ENCODE measurements at places on chromosomes 7 and 10. TPM values are rescaled to one million over a fixed set of nuclear protein-coding genes. Genes with fewer than 3 reads are reported as not detected.

Gene PSD
- under 0.01 TPM for total RNA-seq

Gene STAG3
- total RNA-seq, result 1.1 TPM

Gene GIMAP2
- 44.5 TPM for total RNA-seq

Gene OR6V1
- total RNA-seq, result not detected

Gene PAPOLB
- total RNA-seq, result 0.15 TPM

Gene EN2
- total RNA-seq, result not detected

Gene TUBB8
- total RNA-seq, result not detected

Gene CLDN12
- total RNA-seq, result 7.1 TPM

Gene RBP4
- total RNA-seq, result not detected

Gene PTPRN2
- total RNA-seq, result 0.32 TPM

Gene ARHGAP12
- total RNA-seq, result 35.7 TPM

Gene EBLN1
- total RNA-seq, result not detected

Gene CNTNAP2
- not detected for total RNA-seq

Gene GRM3
- total RNA-seq, result not detected
